ENCODE measurements at places on chromosomes 1 and 21. TPM values are rescaled to one million over a fixed set of nuclear protein-coding genes. Genes with fewer than 3 reads are reported as not detected.

DNA sequence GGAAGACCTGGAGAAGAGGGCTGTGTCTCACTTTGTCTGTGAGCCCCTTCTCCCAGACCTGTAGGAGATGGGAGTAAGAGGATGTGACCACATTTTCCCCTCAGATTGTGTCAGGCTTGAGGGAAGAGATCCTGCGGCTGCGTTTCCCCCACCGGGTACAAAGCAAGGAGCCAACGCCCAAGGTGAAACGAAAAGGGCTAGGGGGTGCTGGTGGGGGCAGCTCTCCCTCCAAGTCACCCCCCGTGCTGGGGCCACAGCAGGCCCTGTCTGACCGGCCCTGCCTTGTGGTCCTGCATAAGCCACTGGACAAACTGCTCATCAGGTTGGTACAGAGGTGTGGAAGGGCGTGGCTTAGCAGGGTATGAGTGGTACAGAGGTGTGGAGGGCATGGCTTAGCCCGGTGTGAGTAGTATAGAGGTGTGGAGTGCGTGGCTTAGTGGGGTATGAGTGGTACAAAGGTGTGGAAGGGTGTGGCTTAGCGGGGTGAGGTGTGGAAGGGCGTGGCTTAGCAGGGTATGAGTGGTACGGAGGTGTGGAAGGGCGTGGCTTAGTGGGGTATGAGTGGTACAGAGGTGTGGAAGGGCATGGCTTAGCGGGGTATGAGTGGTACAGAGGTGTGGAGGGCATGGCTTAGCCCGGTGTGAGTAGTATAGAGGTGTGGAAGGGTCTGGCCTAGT, 30.6 kb downstream of the HYI start:
- H3K4me1 ChIP-seq, result no peaks in the 10 kb centered on the region
- H3K27me3 ChIP-seq, result no peaks in the 10 kb centered on the region
- peaks cover 94% of the 10 kb centered on the region for H3K36me3 ChIP-seq
- no peak overlapping the region for H3K27ac ChIP-seq

GRCh38 chr1:23799570-23800399, 769 bp downstream of the GALE start:
- H3K36me3 ChIP-seq, result peaks cover 65% of the 10 kb centered on the region
- no peaks in the 10 kb centered on the region for H3K27me3 ChIP-seq
- peak overlapping the region; percentile 94 for H3K27ac ChIP-seq
- H3K4me1 ChIP-seq, result peaks cover 20% of the 10 kb centered on the region

DNA sequence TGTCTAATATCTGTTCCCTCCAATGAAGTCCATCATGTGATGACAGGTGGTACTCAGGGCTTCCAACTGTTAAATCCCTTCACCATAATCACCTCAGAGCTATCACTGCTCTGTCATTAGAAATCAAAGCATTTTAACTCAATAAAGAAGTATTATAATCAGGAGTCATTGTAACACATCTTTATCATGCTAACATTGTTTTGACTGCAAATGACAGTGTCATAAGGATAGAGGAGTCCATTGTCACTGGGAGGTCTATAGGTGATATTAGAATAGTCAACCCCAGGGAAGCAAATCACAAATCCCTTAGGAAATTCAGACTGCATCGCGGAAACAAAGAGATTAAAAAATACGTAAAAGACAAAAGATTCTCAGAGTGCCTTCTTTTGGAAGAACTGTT, 30.8 kb downstream of the LRRC53 start:
- DNase-seq, result no peak
- H3K36me3 ChIP-seq, result no peaks in the 10 kb centered on the region
- H3K4me1 ChIP-seq, result no peaks in the 10 kb centered on the region
- H3K4me3 ChIP-seq, result no peak overlapping the region
- H3K27ac ChIP-seq, result no peak overlapping the region

DNA sequence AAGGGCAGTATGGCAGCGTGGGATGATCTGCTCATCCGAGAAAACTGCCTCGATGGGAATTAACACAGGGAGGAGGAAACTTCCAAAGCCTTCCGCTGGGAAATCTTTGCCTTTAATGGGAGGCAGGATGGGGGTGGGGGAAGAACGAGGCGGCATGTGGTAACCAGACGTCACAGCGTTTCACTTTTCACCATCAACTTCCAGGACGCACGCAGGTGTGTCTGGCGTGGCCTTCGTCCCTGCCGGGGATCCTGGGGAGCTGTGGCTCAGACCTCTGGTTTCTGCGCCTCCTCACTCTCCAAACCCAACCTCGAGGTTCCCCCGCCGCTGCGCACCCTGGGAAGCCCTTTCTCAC, 282 bp downstream of the RSPH1 start:
- no peaks in the 10 kb centered on the region for H3K36me3 ChIP-seq
- H3K27ac ChIP-seq, result peak overlapping the region; percentile 85
- no peak for DNase-seq

- no peak overlapping the region for H3K4me3 ChIP-seq
- no peaks in the 10 kb centered on the region for H3K4me1 ChIP-seq
- H3K36me3 ChIP-seq, result no peaks in the 10 kb centered on the region
- no peak overlapping the region for H3K27ac ChIP-seq
- DNase-seq, result no peak
These were observed 613.9 kb upstream of the NEGR1 start for GRCh38 chr1:72896256-72896655.

DNA sequence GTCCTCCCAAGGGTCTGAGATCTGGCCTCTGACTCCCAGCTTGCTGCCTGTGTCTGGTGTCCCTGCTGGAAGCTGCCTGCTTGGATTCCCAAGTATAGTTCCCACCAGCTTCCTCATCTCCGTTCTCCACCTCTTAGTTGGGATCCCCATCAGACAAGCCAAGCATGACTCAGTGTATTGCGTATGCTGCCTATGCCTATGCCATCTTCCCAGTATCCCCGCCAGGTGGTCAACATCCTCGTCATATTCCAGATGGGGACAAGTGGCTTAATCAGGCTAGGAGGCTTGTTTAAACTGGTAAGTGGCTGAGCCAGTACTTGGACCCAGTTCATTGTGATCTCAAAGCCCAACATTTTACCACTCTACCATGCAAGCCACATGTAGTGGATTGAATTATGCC, 204.4 kb downstream of the GRIK3 start:
- no peaks in the 10 kb centered on the region for H3K36me3 ChIP-seq
- H3K4me1 ChIP-seq, result no peaks in the 10 kb centered on the region
- H3K27ac ChIP-seq, result no peak overlapping the region
- no peak overlapping the region for H3K4me3 ChIP-seq

DNA sequence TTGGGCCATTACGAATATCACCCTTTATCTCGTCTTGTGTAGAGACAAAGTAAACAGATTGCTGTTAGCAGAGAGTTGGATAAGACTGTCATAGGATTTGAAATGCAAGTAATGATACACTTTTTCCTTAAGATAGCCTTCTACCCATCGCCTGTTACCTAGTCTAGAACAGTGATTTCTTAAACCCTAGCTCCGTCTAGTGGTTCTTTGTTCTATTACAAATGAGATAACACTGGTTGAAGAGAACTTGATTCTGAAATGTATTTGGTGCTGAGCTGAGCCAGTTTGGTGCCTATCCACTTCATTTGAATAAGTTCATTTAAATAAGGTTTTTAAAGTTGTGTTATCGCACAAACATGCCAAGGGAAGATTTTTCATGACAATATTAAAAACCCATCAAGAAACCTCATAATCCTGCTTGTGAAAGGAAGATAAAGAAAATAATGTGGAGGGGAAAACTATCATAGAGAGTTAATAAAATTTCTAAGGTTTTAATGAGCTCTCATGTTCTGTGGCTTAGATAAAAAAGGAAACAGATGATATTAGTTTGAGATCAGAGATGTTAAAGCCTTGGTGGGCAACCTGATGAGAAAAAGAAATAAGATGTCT, 1.5 kb upstream of the KCNH1 start:
- H3K4me1 ChIP-seq, result peaks cover 10% of the 10 kb centered on the region
- no peak overlapping the region for H3K27ac ChIP-seq
- DNase-seq, result no peak
- peaks cover 51% of the 10 kb centered on the region for H3K27me3 ChIP-seq
- no peaks in the 10 kb centered on the region for H3K36me3 ChIP-seq
- no peak overlapping the region for H3K4me3 ChIP-seq

DNA sequence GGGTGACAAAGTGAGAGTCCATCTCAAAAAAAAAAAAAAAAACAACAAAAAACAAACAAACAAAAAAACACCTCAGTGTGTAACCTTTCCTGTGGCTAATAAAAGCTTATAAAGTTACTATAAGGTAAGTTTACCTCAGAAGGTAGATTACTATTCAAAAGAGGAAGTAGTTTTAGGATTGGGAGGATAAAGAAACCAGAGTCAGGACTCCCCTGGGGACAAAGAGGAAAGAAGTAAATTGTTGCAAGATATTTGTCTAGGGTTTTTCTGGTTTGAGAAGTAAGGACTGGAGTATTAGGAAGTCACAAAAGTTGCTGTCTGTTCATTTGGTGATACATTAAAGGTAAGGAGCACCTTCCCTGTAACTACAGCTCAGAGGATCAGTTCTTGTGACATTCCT, 23.8 kb upstream of the CENPF start:
- DNase-seq, result no peak
- no peaks in the 10 kb centered on the region for H3K36me3 ChIP-seq
- H3K27ac ChIP-seq, result no peak overlapping the region

DNA sequence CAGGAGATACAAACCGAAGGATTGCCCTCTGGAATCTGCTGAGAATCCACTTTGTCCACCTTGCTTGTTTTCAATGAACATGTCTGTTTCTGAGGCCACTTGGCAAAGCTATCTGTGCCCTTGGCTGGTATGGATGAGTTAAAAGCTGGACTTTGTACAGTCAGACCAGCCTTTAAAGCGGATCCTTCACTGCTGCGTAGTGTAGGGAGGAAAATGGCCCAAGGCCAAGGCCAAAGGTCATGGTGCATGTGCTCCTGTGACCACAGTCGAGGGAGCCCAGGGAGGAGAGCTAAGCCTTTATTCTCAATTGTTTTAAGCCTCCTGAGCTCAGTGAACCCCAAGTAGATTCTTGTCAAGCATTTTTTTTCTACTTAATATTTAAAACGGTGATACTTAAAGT, 37.0 kb downstream of the KCNJ15 start:
- H3K27ac ChIP-seq, result no peak overlapping the region
- DNase-seq, result no peak
- no peaks in the 10 kb centered on the region for H3K36me3 ChIP-seq
- H3K4me1 ChIP-seq, result peaks cover 58% of the 10 kb centered on the region

TMEM200B gene
- 5.6 TPM for total RNA-seq

PGBD2 gene
- total RNA-seq, result 12.4 TPM

MFSD2A gene
- total RNA-seq, result 7.1 TPM

OR10R2 gene
- not detected for total RNA-seq

C1QTNF12 gene
- not detected for total RNA-seq

All from spleen (tissue), 13 donors.